Umbilical cord (tissue), 2 donors: ENCODE measurements at places on chromosomes 2 and 18. TPM values are rescaled to one million over a fixed set of nuclear protein-coding genes. Genes with fewer than 3 reads are reported as not detected.

The MRPL19 gene
- 43.8 TPM for total RNA-seq

The SAG gene
- total RNA-seq: 14.7 TPM

The SLC9A4 gene
- total RNA-seq: 1.2 TPM

The C2orf15 gene
- total RNA-seq: 1.7 TPM

The PFN4 gene
- not detected for total RNA-seq

The DES gene
- 2,247 TPM for total RNA-seq

The POTEC gene
- 0.72 TPM for total RNA-seq

The OSBPL1A gene
- 47.2 TPM for total RNA-seq

The SRD5A2 gene
- total RNA-seq: 0.72 TPM

The TBR1 gene
- total RNA-seq: 4.3 TPM

The GPR35 gene
- 3.1 TPM for total RNA-seq

The RIT2 gene
- not detected for total RNA-seq

The PLB1 gene
- 1.9 TPM for total RNA-seq

The RGPD3 gene
- 4.1 TPM for total RNA-seq

The CIDEA gene
- total RNA-seq: not detected

The PMAIP1 gene
- total RNA-seq: 13.7 TPM

The L3MBTL4 gene
- 14.9 TPM for total RNA-seq

The CCDC141 gene
- 5.3 TPM for total RNA-seq

The RBM44 gene
- total RNA-seq: 2.4 TPM

The GPC1 gene
- 29.9 TPM for total RNA-seq

The GALNT14 gene
- 5.1 TPM for total RNA-seq

The C2orf78 gene
- total RNA-seq: 1.7 TPM

The CDCA7 gene
- 2.2 TPM for total RNA-seq

The LGALSL gene
- 14.9 TPM for total RNA-seq

The RHOB gene
- total RNA-seq: 449 TPM

The ALPP gene
- total RNA-seq: not detected

The AQP4 gene
- total RNA-seq: 5.1 TPM

The SANBR gene
- 27.7 TPM for total RNA-seq

The GREB1L gene
- 14.9 TPM for total RNA-seq

The TTC27 gene
- 68.4 TPM for total RNA-seq

The PPP1R1C gene
- total RNA-seq: 23.4 TPM

The ASB18 gene
- total RNA-seq: 2.2 TPM

The EMILIN2 gene
- total RNA-seq: 26.5 TPM

The GPBAR1 gene
- 2.4 TPM for total RNA-seq

The DPYSL5 gene
- 0.72 TPM for total RNA-seq

The DAPL1 gene
- total RNA-seq: not detected

The PKP4 gene
- 22.6 TPM for total RNA-seq

The COL6A3 gene
- 1,957 TPM for total RNA-seq

The G6PC2 gene
- total RNA-seq: 0.24 TPM

The NT5C1B gene
- 4.3 TPM for total RNA-seq

The KIF3C gene
- 4.1 TPM for total RNA-seq

The MORN2 gene
- 17.3 TPM for total RNA-seq

The UGT1A7 gene
- 3.6 TPM for total RNA-seq

The ANKRD30BL gene
- total RNA-seq: 1.7 TPM

The LONRF2 gene
- total RNA-seq: 3.4 TPM
